ENCODE measurements at places on chromosomes 4 and X.

- no peak for DNase-seq
- no peak overlapping the region for H3K27ac ChIP-seq
- no peaks in the 10 kb centered on the region for H3K36me3 ChIP-seq
- H3K4me1 ChIP-seq, result no peaks in the 10 kb centered on the region
- no peaks in the 10 kb centered on the region for H3K27me3 ChIP-seq
- no peak overlapping the region for H3K4me3 ChIP-seq
These were observed 217.1 kb downstream of the ARAP2 start for GRCh38 chr4:36027203-36027602.

GRCh38 chr4:99714179-99714578 is 56.6 kb upstream of the C4orf54 start:
- H3K36me3 ChIP-seq, result no peaks in the 10 kb centered on the region
- no peak overlapping the region for H3K27ac ChIP-seq
- no peaks in the 10 kb centered on the region for H3K4me1 ChIP-seq
- H3K4me3 ChIP-seq, result no peak overlapping the region
- peak; percentile 14 for DNase-seq

DNA sequence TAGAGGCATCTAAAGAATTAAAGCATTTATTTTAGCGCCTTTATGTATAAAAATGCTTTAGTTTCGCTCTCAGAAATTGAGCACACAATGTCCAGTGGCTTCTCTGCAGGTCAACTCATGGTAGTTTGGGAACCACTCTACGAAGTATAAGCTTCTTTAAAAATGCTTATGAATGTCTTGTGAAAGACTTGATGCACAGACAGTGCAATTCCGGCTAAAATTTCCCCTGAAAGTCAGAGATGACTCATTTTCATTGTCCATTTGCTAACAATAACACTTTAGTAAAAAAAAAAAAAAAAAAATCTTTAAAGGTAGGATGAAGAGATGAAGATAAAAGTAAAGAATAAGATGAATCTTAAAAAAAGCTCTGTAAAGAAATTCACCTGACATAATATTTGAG is 117.2 kb downstream of the PDHA2 start:
- H3K4me3 ChIP-seq, result no peak overlapping the region
- H3K36me3 ChIP-seq, result no peaks in the 10 kb centered on the region
- H3K27me3 ChIP-seq, result no peaks in the 10 kb centered on the region
- DNase-seq, result no peak
- no peaks in the 10 kb centered on the region for H3K4me1 ChIP-seq

DNA sequence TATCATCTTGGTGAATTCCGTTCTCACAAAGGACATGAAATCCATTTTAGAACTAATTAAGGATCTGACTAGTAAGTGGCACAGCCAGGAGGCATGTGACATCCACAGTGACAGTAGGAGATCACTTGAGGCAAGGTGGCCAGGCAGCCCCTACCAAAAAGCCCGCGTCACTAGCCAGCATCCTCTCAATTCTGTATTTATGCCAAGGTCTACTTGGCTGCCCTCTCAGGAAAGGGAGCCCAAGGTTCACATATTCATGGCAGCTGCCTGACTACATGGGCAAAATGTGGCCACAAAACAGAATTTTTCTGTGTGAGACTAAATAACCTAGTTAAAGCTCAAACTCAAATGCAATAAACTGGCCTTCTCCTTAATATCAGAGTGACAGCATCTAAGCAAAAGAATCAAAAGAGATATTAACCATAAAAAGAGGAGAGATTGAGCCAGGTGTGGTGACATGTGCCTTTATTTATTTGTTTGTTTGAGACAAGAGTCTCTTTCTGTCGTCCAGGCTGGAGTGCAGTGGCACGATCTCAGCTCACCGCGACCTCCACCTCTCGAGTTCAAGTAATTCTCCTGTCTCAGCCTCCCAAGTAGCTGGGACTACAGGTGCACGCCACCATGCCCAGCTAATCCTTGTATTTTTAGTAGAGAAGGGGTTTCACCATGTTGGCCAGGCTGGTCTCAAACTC is 51.5 kb downstream of the SLC9A7 start:
- H3K27me3 ChIP-seq, result no peaks in the 10 kb centered on the region
- no peak overlapping the region for H3K27ac ChIP-seq
- DNase-seq, result no peak
- no peaks in the 10 kb centered on the region for H3K36me3 ChIP-seq
- H3K4me1 ChIP-seq, result peaks cover 3% of the 10 kb centered on the region

- H3K27me3 ChIP-seq, result no peaks in the 10 kb centered on the region
- no peaks in the 10 kb centered on the region for H3K4me1 ChIP-seq
- no peak overlapping the region for H3K4me3 ChIP-seq
- H3K27ac ChIP-seq, result no peak overlapping the region
These were observed 37.8 kb downstream of the SPCS3 start for GRCh38 chr4:176357359-176358082.

GRCh38 chrX:4320436-4320947 is 607.0 kb upstream of the PRKX start:
- no peak overlapping the region for H3K4me3 ChIP-seq
- H3K36me3 ChIP-seq, result no peaks in the 10 kb centered on the region
- peak; percentile 8 for DNase-seq
- no peaks in the 10 kb centered on the region for H3K27me3 ChIP-seq
- no peak overlapping the region for H3K27ac ChIP-seq

- peaks cover 29% of the 10 kb centered on the region for H3K4me1 ChIP-seq
- no peak overlapping the region for H3K4me3 ChIP-seq
- DNase-seq, result peak; percentile 94
- H3K27me3 ChIP-seq, result no peaks in the 10 kb centered on the region
- H3K27ac ChIP-seq, result peak overlapping the region; percentile 83
- H3K36me3 ChIP-seq, result no peaks in the 10 kb centered on the region
These were observed 14.4 kb upstream of the CENPU start for GRCh38 chr4:184748251-184748652.

DNA sequence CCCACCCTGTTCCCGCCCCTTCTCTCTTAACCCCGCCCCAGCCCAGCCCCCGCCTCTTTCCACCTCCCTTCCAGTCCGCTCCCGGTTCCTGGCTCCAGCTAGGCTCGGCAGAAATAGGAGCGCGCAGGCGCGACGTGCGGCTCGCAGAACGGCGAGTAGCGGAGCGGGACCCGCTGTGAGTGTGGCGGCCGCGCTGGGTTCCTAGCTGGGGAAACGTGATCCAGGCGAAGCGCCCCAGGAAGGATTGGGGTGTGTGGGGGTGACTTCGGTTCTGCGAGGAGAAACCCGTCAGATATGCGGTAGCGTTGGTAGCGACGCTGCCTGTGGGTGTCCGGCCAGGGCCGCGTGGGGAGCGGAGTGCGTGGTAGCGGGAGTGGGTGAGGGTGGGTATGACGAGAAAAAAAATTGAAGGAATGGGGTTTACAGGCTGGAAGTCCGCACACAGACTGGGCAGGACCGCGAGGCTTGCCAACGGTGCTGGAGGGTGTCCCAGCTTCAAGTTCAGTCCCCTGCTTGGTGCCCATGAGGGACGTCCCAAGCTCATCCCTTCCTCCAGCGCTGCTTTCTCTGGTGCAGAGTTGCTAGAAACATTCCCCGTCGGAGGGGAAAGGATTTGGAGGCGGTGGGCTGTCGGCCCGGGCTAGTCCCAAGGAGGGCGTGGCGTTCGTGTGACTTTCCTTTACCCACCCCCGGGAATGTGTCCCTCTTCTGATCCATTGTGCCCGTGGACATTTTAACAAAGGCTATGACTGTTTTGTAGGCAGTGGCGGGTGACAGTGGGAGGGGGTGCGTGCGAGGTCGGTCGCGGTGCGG is at the start of gene PRRG1:
TSS of gene PRRG1 (plus strand) at position 144 of the 813 bp plus-strand sequence. CDS start 56,886 bp downstream, outside the sequence.
- H3K27ac ChIP-seq, result peak within 1 kb of the TSS; percentile 86
- H3K36me3 ChIP-seq, result no peaks in the 10 kb centered on the region
- peak; percentile 62 for DNase-seq
- no peaks in the 10 kb centered on the region for H3K27me3 ChIP-seq

GRCh38 chr4:113773014-113773413 is 11.5 kb upstream of the CAMK2D start:
- H3K4me3 ChIP-seq, result no peak overlapping the region
- no peak overlapping the region for H3K27ac ChIP-seq
- no peaks in the 10 kb centered on the region for H3K27me3 ChIP-seq
- DNase-seq, result no peak
- no peaks in the 10 kb centered on the region for H3K4me1 ChIP-seq

DNA sequence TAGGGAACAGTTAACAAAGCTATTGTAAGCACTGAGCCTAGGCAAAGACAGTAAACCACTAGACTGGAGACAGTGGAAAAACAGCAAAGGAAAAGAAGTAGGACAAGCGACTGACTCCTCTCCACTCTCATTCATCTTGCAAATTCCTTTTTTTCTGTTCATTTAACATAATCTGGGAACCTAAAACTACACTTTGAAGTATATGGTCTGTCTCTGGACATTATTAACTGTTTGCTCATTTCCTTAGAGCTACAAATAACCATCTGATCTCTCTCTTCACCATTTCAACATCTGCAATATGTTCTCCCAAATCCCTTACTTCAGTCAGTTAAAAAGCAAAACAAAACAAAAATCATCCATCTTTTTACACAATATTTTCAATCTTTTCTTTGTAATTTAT is 642 bp downstream of the HMGN5 start:
- no peaks in the 10 kb centered on the region for H3K4me1 ChIP-seq
- H3K36me3 ChIP-seq, result no peaks in the 10 kb centered on the region
- no peak for DNase-seq
- H3K27ac ChIP-seq, result no peak overlapping the region
- H3K4me3 ChIP-seq, result no peak overlapping the region
- H3K27me3 ChIP-seq, result no peaks in the 10 kb centered on the region

- H3K27ac ChIP-seq, result no peak overlapping the region
These were observed 95.8 kb downstream of the RNF150 start for GRCh38 chr4:141037446-141037845.

DNA sequence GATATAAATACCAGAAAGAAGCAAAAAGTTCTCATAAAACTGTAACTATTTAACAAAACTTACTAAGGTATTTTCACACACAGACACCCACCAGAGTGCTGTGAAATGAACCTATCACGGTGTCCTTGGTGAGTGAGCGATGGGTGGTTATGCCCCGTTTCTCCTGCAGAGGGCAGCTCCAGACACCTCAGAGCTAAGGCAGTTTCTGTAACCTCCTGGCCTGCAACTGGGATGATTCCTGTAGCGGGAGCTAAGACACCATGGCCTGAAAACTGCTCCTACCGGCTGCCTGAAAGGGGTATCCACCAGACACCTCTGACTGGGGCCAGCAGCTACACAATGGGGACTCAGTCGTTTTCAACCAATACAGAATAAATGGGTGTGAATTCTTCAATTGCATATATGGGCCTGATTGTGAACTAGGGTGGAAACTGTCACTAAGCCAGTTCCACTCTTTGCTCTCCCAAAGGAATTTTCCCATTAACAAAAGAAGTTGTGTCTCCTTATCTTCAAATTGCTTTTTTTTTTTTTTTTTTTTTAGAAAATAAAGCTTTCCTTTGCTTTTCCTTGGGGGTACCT is 2375.8 kb upstream of the TENM3 start:
- no peaks in the 10 kb centered on the region for H3K36me3 ChIP-seq
- no peaks in the 10 kb centered on the region for H3K4me1 ChIP-seq
- DNase-seq, result peak; percentile 78
- no peak overlapping the region for H3K4me3 ChIP-seq

DNA sequence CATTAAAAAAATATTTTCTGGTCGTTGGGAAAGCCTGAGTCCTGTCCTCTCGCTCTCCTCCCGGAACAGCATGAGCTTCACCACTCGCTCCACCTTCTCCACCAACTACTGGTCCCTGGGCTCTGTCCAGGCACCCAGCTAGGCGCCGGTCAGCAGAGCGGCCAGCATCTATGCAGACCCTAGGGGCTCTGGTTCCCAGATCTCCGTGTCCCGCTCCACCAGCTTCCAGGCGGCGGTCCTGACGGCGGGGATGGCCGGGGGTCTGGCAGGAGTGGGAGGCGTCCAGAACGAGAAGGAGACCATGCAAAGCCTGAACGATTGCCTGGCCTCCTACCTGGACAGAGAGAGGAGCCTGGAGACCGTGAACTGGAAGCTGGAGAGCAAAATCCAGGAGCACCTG is 807.2 kb upstream of the NDST4 start:
- no peaks in the 10 kb centered on the region for H3K4me1 ChIP-seq
- DNase-seq, result no peak
- H3K27me3 ChIP-seq, result no peaks in the 10 kb centered on the region
- no peak overlapping the region for H3K27ac ChIP-seq
- H3K36me3 ChIP-seq, result no peaks in the 10 kb centered on the region

DNA sequence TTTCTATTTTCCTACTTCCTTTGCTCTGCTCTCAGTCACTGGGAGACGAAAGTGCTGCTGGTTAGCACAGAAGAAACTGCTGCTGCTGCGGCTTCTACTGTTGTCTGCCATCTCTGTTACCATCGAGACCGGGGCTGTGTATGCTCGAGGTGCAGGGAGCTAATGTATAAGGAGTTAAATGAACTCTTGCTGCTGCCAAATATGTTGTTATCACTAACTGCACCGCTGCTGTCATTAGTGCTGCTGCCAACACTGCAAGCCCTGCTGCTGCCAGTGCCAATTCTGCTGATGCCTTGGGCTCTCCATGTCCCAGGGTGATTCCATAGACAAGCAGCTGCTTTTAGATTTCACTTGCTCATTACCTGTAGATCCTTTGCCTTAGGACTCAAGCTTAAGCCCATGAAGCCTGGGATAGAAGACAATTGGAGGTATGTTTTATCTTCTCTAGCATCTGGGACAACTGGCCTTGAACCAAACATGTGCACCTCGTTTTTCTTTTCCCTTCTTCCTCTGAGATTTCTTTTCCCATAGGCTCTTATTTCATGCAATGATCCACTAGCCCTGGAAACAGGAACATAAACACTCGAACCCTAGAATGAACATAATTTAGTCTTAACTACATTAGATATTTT is 107.8 kb downstream of the CCSER1 start:
- no peaks in the 10 kb centered on the region for H3K27me3 ChIP-seq
- no peak overlapping the region for H3K27ac ChIP-seq
- no peak for DNase-seq
- no peaks in the 10 kb centered on the region for H3K36me3 ChIP-seq
- H3K4me3 ChIP-seq, result no peak overlapping the region

DNA sequence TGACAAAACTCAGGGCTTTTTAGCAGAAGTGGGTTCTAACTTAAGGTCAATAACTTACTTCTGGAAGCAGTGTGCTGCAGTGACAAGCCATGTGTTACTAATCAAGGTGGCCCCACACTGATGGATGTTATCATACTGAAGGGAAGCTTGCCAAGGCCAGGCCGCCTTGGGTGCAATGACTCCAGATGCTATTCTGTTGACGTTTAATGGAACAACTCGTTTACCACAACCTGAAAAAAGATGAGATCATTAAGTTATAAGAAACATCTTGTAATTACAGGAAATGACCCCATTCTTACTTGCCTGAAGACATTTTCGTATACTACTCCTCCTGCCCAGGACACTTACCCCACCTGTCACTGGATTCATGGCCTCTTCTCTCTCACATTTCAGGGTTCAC is 38.9 kb upstream of the TMPRSS11D start:
- DNase-seq, result no peak
- H3K27me3 ChIP-seq, result no peaks in the 10 kb centered on the region
- no peaks in the 10 kb centered on the region for H3K4me1 ChIP-seq
- no peak overlapping the region for H3K27ac ChIP-seq

- DNase-seq, result no peak
- no peaks in the 10 kb centered on the region for H3K36me3 ChIP-seq
- no peak overlapping the region for H3K27ac ChIP-seq
- no peak overlapping the region for H3K4me3 ChIP-seq
- H3K27me3 ChIP-seq, result no peaks in the 10 kb centered on the region
These were observed 930.1 kb downstream of the ADGRL3 start for GRCh38 chr4:62130230-62130629.

- H3K4me1 ChIP-seq, result no peaks in the 10 kb centered on the region
- H3K4me3 ChIP-seq, result no peak overlapping the region
- DNase-seq, result peak; percentile 23
- H3K27me3 ChIP-seq, result no peaks in the 10 kb centered on the region
- no peaks in the 10 kb centered on the region for H3K36me3 ChIP-seq
These were observed 23.1 kb downstream of the DACH2 start for GRCh38 chrX:86171366-86171765.
